ENCODE measurements at places on chromosomes 7 and 10. TPM values are rescaled to one million over a fixed set of nuclear protein-coding genes. Genes with fewer than 3 reads are reported as not detected.

DNA sequence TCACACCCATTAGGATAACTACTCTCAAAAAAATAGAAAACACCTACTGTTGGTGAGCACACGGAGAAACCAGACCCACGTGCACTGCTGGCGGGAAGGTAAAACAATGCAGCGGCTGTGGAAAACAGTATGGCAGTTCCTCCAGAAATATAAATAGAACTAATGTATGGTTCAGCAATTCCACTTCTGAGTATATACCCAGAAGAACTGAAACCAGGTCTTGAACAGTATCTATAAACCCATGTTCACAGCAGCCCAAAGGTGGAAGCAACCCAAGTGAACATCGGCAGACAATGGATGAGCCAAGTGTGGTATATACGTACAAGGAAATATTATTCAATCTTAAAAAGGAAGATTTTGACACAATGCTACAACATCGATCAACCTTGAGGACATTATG lies 164.7 kb downstream of the ZMYND11 start:
- no peaks in the 10 kb centered on the region for H3K36me3 ChIP-seq
- H3K4me1 ChIP-seq: no peaks in the 10 kb centered on the region
- no peaks in the 10 kb centered on the region for H3K27me3 ChIP-seq
- no peak for DNase-seq
- no peak overlapping the region for H3K4me3 ChIP-seq
- H3K27ac ChIP-seq: no peak overlapping the region

The SLC13A1 gene
- not detected for total RNA-seq

- no peak overlapping the region for H3K4me3 ChIP-seq
- no peaks in the 10 kb centered on the region for H3K4me1 ChIP-seq
- no peak overlapping the region for H3K27ac ChIP-seq
- no peak for DNase-seq
- H3K27me3 ChIP-seq: no peaks in the 10 kb centered on the region
Observed at GRCh38 chr7:37054624-37055241, 330.4 kb upstream of the AOAH start.

DNA sequence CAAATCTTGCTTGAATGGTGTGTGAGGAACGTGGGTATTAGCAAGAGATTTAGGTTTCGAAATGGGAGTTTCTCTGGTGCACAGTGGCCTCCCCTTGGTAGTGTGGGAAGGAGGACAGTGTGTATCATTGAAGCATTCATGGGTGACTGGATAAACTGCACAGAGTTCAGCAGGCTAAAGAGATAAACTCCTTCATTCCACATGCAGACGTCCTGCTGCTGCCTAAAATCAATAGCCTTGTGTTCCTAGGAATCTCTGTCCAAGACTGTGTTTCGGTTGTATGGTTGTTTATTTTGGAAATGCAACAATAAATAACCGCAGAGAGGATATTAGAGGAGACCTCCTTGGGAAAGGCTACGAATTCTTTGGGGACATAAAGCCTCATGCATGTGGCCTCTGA lies 100.9 kb upstream of the FAM171A1 start:
- H3K4me3 ChIP-seq: no peak overlapping the region
- no peak overlapping the region for H3K27ac ChIP-seq
- H3K36me3 ChIP-seq: no peaks in the 10 kb centered on the region

The GBX1 gene
- not detected for total RNA-seq

DNA sequence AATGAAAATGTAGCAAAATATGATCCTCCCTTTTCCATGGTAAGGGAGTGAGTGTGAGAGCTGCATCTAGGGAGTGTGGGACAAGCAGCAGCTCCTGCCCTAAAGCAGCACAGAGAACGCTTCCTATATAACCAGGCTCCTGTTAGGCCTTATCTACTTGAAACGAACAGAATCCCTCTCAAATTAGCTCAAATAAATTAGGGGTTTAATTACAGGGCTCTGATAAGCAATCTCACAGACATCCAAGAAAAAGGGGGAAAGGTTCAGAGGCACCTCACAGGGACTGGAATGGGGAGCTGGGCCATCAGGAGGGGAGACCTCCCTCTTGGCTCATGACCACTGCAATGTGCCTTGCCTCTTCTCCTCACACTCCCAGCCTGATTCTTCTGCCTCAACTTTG lies 57.9 kb downstream of the PLPP4 start:
- no peak overlapping the region for H3K4me3 ChIP-seq
- H3K27ac ChIP-seq: no peak overlapping the region
- no peaks in the 10 kb centered on the region for H3K4me1 ChIP-seq
- no peaks in the 10 kb centered on the region for H3K36me3 ChIP-seq
- DNase-seq: no peak

DNA sequence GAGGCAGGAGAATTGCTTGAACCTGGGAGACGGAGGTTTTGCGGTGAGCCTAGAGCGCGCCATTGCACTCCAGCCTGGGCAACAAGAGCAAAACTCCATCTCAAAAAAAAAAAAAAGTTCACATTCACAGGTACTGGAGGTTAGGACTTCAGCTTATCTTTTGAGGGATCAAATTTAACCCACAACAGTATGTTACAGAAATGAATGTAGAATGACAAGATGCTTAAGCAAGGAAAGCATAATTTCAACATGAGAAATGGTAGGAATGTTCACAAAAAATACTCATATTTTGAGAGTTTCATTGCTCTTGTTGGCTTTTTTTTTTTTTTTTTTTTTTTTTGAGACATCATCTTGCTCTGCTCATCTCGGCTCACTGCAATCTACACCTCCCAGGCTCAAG lies 1.9 kb upstream of the HERC4 start:
- DNase-seq: no peak
- no peak overlapping the region for H3K27ac ChIP-seq
- peaks cover 6% of the 10 kb centered on the region for H3K4me1 ChIP-seq
- H3K27me3 ChIP-seq: no peaks in the 10 kb centered on the region
- no peak overlapping the region for H3K4me3 ChIP-seq
- no peaks in the 10 kb centered on the region for H3K36me3 ChIP-seq

GRCh38 chr10:27564398-27564797 lies 60.3 kb downstream of the RAB18 start:
- H3K27me3 ChIP-seq: no peaks in the 10 kb centered on the region
- peaks cover 16% of the 10 kb centered on the region for H3K4me1 ChIP-seq
- H3K36me3 ChIP-seq: no peaks in the 10 kb centered on the region
- no peak overlapping the region for H3K4me3 ChIP-seq
- DNase-seq: no peak

- no peak for DNase-seq
- no peak overlapping the region for H3K4me3 ChIP-seq
- no peaks in the 10 kb centered on the region for H3K4me1 ChIP-seq
Observed at GRCh38 chr10:125130916-125131315, 29.4 kb downstream of the CTBP2 start.

The SCIN gene
- not detected for total RNA-seq

- no peak for DNase-seq
- no peak overlapping the region for H3K27ac ChIP-seq
- no peak overlapping the region for H3K4me3 ChIP-seq
- no peaks in the 10 kb centered on the region for H3K27me3 ChIP-seq
- H3K4me1 ChIP-seq: no peaks in the 10 kb centered on the region
Observed at GRCh38 chr10:98378722-98379121, 36.3 kb downstream of the PYROXD2 start.

- no peaks in the 10 kb centered on the region for H3K36me3 ChIP-seq
- no peaks in the 10 kb centered on the region for H3K27me3 ChIP-seq
- no peak overlapping the region for H3K27ac ChIP-seq
- DNase-seq: no peak
- H3K4me3 ChIP-seq: no peak overlapping the region
Observed at GRCh38 chr7:7695111-7695817, 23.1 kb downstream of the RPA3 start.

The ODAD2 gene
- not detected for total RNA-seq

- no peaks in the 10 kb centered on the region for H3K36me3 ChIP-seq
- no peak for DNase-seq
- no peak overlapping the region for H3K4me3 ChIP-seq
Observed at GRCh38 chr7:29945259-29945809, 44.3 kb downstream of the SCRN1 start.

The NKX2-3 gene
- total RNA-seq: not detected

GRCh38 chr10:7243873-7244272 lies 167.0 kb downstream of the SFMBT2 start:
- H3K36me3 ChIP-seq: peaks cover 35% of the 10 kb centered on the region
- DNase-seq: no peak
- H3K4me3 ChIP-seq: no peak overlapping the region
- H3K4me1 ChIP-seq: peaks cover 8% of the 10 kb centered on the region
- no peak overlapping the region for H3K27ac ChIP-seq

GRCh38 chr7:291373-292092 lies 1.6 kb downstream of the FOXL3 start:
- no peak overlapping the region for H3K4me3 ChIP-seq
- DNase-seq: no peak
- no peaks in the 10 kb centered on the region for H3K36me3 ChIP-seq
- H3K27ac ChIP-seq: no peak overlapping the region
- no peaks in the 10 kb centered on the region for H3K4me1 ChIP-seq
- peaks cover 38% of the 10 kb centered on the region for H3K27me3 ChIP-seq

GRCh38 chr7:31007634-31008033 lies 43.9 kb downstream of the GHRHR start:
- H3K4me1 ChIP-seq: no peaks in the 10 kb centered on the region
- no peaks in the 10 kb centered on the region for H3K36me3 ChIP-seq
- no peak overlapping the region for H3K4me3 ChIP-seq
- peaks cover 8% of the 10 kb centered on the region for H3K27me3 ChIP-seq
- no peak for DNase-seq

- H3K4me3 ChIP-seq: no peak overlapping the region
- no peaks in the 10 kb centered on the region for H3K4me1 ChIP-seq
- H3K27ac ChIP-seq: no peak overlapping the region
- H3K27me3 ChIP-seq: no peaks in the 10 kb centered on the region
Observed at GRCh38 chr10:61140765-61141392, 196.9 kb upstream of the RHOBTB1 start.
